ENCODE measurements at places on chromosomes 3 and 15.

- peak; percentile 7 for DNase-seq
These were observed 47.2 kb downstream of the SLC12A8 start for GRCh38 chr3:125165189-125165947.

GRCh38 chr3:31254483-31254882 is 278.2 kb upstream of the STT3B start:
- no peak for DNase-seq

DNA sequence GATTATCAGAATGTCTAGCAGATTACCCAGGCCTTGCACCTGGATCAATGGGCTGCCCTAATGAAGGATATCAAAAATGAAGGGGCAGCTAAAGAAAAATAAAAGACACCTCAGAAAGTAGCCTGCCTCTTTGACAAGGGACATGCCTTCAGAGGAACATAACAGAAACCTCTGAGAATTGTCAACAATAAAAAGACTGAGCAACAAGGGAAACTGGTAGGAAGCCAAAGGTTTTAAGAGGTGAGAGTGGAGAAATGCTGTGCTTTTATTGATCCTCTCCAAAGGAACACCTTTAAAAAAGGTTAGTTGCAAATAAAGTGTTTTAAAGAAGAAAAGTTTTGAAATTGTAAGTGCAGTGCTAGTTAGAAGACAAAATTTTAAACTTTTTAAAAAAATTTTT is 187.8 kb upstream of the TTC14 start:
- DNase-seq: no peak

DNA sequence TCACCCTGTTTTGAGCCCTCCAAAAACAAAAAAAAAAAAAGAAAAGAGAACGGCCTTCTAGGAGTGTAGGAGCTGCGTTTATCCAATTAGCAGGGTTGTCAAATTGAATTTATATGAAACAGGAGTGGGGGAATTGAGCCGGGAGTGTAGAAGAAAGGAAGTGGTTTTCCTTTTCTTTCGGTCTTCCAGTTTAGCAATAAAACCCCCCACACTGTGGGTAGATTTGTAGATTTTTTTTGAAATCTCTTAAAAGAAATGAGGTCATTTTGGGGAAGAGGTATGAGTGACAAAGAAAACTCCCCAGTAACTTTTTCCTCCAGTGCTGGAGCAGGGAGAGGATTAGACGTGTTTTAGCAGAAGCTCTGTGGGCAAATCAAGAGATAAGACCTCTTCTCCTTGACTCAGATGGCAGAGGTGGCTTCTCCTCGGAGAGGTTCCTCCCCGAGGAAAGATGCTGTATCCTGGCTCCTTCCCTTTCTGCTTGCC is 30.8 kb downstream of the BOC start:
- DNase-seq: no peak

DNA sequence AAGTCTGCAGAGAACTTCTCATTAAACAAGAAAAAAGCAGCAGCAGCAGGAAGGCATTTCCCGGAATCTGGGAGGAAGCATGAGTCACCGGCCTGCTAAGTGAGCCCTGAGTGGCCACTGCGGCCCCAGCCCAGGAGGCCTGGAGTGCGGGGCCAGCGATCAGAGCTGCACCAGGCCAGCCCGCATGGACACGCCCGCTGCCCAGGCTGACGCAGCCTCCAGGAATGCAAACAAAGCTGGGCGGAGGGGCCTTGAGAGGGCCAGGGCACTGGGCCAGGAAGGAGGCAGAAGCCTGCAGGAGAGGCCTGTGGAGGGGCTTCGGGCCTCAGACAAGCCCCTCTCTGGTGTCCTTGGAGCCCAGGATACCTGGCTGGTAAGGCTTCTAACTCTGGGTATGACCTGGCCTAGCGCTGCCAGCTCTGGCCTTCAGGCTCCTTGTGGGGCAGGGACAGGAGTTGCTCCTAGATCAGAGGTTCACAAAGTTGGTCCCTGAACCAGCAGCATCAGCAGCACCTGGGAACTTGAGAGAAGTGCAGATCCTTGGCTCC is 101.2 kb downstream of the SMAD6 start:
- DNase-seq: peak; percentile 98

- DNase-seq: no peak
These were observed 18.9 kb upstream of the RPL29 start for GRCh38 chr3:52014613-52015012.

- DNase-seq: peak; percentile 94
These were observed 677.4 kb downstream of the SQOR start for GRCh38 chr15:46312133-46312740.

DNA sequence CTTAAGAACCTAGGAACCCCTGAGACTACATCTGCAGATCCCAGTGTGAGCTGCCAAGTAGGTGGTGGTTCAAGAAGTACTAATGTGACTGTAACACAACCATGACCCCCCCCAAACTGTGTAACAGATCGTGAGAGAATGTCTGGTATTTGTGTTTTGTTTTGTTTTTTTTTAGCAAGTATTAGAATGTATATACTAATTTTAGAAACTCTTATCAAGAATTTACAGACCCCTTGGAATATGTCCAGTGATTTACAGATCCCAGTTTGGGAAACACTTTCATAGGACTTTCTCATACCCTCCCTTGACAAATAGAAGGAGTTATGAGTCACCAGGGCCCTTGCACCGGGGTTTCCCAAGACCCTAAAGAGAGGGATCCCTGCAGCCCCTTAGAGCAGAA is 79.8 kb downstream of the SEMA5B start:
- DNase-seq: peak; percentile 15

GRCh38 chr3:148990236-148990635 is 1.1 kb upstream of the GYG1 start:
- no peak for DNase-seq

GRCh38 chr15:78536134-78536533 is 4.1 kb upstream of the PSMA4 start:
- DNase-seq: no peak

DNA sequence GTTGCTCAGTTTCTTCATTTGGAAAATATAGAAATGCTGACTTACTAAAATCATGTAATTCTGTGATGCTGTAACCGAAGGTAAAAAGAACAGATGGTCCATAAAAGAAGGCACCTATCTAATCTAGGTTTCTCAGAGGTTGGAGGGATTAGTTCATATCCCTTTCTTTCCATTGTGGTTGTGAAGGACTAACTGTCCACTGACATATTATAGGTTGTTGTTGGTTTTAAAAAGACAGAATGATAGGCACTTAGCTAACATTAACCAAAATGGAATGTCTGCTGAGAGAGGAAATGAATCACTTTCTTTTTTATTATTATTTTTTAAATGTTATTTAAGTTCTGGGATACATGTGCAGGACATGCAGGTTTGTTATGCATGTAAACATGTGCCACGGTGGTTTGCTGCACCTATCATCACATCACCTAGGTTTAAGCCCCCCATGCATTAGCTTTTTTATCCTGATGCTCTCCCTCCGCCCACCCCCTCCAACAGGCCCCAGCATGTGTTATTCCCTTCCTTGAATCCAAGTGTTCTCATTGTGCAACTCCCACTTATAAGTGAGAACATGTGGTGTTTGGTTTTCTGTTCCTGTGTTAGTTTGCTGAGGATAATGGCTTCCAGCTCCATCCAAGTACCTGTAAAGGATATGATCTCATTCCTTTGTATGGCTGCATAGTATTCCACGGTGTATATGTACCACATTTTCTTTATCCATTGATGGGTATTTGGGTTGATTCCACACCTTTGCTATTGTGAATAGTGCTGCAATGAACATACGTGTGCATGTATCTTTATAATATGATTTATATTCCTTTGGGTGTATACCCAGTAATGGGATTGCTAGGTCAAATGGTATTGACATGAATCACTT is 45.8 kb downstream of the ALDH1A2 start:
- no peak for DNase-seq

DNA sequence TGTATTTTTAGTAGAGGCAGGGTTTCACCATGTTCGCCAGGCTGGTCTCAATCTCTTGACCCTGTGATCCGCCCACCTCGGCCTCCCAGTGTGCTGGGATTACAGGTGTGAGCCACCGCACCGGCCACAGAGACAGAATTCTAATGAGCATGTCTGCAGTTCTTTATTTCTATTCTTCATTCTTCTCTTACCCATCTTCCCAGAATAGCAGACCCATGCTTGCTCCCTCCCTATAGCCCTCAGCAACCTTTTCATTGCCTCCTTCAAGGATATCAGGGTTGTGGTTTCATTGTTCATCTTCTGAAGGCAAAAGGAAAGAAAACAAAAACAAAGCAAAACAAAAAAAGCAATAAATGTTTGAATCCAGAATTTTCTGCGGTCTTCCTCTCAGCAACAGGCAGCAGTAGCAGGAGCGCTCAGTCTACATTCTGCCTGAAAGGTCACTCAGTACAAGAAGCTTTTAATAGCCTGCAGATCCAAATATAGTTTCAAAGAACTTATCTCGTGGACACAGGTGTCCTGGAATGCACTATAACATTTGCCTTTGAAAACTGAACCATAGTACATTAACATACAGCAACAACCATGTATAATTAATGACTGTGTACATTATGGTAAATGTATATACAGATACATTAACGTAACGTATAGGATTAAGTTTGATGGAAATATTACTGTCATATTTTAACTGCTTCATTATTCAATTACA is at the start of gene SMCO1:
Gene SMCO1 (minus strand): TSS at position 434 of the 709 bp plus-strand sequence. CDS start 137 bp downstream, at position 297.
- no peak for DNase-seq

- DNase-seq: no peak
These were observed 59.3 kb upstream of the GAP43 start for GRCh38 chr3:115563984-115564383.

DNA sequence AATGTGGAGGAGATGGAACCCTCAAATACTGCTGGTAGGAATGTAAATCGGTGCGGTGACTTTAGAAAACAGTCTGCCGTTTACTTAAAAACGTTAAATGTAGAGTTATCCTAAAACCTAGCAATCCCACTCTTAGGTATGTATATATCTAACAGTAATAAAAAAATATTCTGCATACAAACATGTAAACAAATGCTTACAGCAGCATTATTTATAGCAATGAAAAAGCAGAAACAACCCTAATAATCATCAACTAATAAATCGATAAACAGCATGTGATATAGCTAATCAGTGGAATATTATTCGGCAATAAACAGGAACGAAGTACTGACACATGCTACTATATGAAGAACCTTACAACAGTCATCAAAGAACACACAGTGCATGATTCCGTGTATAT is 144.7 kb downstream of the CNTN3 start:
- no peak for DNase-seq

GRCh38 chr3:128532012-128532983 is 39.3 kb upstream of the GATA2 start:
- DNase-seq: no peak

DNA sequence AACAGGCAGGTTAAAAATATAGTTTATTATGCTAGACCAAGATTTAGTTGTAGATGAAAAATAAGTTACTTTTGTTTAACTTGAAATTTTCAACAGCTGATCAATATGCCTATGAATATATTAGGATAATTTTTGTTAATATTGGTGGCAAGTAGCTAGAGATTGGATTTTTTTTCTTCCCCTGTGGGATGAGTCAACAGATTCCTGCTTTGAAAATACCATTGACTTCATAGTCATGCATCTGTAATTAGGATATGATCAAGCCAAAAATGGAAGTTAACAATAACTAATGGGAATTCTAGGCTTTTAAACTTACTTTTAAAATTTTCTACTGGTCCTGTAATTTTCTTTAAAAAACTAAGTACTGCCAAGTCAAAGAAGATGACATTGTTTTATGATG is 211.7 kb downstream of the ZIC1 start:
- DNase-seq: no peak

DNA sequence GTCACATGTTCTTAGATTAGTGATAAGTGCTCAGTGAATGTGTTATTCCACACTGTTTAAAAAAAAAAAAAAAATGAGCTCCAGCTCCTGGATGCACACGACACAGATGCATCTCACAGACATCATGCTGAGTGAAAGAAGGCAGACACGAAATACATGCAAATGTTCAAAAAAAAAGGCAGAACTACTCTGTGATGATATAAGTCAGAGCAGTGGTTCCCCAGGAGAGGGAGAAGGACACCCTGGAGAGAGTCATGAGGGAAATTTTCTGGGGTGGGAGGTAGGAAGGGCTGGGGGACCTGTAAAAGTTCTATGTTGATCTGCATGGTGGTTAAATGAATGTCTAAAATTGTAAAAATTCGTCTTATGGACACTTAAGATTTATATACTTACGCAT is 4.3 kb downstream of the CSRNP1 start:
- no peak for DNase-seq

- peak; percentile 3 for DNase-seq
These were observed 76.2 kb upstream of the PLCL2 start for GRCh38 chr3:16808393-16809107.

DNA sequence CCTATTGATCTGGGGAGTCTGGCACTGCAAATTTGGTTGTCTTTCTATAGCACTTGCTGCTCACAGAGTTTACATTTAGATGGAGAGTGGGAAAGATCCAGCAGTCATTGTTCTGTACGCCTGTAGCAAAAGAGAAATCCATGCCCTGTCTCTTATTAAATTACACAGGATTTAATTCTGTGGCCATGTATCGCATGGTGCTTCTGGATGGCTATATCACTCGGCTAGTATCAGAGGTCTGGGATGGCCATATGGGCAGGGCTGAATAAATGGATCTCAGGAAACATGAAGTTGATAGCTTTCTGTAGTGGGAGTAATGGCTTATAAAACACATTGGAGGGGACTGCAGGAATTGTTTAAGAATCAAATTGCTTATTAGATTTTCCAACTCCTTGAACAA is 325.8 kb upstream of the DPH6 start:
- no peak for DNase-seq

DNA sequence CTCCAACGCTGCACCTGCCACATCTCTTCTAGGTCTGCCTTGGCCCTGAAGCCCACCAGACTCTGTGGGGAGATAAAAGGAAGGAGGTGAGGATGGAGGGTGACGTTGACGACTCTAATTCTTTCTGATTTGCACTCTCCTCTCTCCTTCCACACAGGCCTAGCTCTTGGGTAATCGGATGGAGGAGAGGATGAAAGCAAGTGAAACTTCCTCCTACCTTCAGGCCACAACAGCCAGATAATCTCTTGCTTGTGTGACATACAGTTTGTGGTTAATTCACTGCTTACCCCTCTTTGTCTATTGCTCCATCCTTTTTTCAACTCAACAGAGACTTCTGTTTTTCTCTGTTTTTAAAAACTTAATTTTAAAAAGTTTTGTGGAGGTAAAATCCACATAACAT is 208.1 kb downstream of the SV2B start:
- no peak for DNase-seq

DNA sequence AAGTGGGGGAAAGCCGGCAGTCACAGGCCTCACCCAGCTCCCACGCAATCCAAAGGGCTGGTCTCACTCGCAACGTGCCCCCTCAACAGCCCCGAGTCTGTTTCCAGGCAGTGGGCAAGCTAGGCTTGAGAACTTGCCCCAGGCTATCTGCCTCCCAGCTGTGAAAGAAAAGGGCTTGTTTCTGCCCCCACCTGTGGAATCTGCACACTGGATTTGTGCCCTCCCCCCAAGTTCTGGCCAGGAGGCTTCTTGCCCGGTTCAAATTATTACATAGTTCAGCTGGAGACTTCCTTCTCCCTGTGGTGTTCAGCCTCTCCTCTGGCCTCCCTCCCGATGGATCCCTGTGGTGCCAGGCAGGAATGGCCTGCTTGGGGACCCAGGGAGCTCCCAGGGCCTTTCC is 283.9 kb upstream of the LYSMD4 start:
- no peak for DNase-seq

- DNase-seq: peak; percentile 85
These were observed 83.9 kb downstream of the CHSY1 start for GRCh38 chr15:101167753-101168462.

All from HT-29 (cell line).